ENCODE measurements at places on chromosomes 11 and 22.

DNA sequence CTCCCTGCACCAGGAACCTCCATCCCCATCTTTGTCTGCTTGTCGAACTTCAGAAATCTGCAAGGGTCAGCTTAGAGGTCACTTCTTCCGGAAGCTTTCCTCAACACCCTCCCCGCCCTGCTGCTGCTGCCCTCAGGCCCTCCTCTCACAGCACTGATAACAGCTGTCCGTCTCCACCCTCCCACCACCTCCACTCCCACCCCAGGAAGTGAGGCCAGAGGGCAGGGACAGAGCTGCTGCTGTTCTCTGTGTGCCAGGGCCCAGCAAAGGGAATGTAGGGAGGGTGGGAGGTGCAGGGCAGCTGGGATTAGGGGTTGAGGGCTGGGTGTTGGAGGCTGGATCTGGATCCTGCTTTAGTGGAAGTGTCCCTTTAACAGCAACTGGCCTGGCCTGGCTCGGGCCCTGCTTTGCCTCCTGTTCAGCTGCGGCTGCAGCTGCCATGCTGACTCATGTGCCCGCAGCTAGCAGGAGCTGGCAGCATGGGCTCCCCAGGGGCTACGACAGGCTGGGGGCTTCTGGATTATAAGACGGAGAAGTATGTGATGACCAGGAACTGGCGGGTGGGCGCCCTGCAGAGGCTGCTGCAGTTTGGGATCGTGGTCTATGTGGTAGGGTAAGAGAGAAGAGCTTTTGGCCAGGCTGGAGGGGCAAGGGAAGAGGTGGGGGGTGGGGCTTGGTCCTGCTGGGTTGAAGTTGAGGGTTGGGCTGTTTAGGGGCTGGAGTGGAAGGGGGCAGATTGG lies at the start of gene P2RX6:
Gene P2RX6 (plus strand): TSS at position 440 of the 740 bp plus-strand sequence. CDS start 10 bp downstream, at position 450.
- no peak for DNase-seq

DNA sequence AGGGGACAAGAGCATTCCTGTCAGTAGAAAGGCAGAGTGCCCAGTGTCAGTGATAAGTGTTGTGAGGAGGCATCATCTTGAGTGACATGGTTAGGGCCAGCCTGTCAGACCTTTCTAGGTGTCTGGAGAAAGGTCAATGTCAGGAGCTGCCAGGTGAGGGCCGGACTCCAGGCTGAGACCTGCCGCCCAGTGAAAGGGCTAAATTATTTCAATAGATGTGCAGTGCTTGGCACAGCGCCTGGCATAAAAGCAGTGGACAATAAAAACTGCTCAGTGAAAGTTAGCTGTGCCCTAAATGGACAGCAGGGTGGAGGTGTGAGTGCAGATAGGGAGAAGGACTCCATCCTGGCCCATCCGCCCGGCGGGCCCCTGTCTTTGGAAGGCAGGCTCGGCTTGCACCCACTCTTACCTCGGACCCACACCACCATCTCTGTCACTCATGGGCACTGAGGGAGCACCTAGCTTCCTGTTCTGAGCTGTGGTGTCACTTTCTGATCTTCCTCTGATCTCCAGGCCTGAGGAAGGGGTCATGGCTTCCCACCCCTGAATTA lies 23.5 kb upstream of the WNT11 start:
- no peak for DNase-seq

DNA sequence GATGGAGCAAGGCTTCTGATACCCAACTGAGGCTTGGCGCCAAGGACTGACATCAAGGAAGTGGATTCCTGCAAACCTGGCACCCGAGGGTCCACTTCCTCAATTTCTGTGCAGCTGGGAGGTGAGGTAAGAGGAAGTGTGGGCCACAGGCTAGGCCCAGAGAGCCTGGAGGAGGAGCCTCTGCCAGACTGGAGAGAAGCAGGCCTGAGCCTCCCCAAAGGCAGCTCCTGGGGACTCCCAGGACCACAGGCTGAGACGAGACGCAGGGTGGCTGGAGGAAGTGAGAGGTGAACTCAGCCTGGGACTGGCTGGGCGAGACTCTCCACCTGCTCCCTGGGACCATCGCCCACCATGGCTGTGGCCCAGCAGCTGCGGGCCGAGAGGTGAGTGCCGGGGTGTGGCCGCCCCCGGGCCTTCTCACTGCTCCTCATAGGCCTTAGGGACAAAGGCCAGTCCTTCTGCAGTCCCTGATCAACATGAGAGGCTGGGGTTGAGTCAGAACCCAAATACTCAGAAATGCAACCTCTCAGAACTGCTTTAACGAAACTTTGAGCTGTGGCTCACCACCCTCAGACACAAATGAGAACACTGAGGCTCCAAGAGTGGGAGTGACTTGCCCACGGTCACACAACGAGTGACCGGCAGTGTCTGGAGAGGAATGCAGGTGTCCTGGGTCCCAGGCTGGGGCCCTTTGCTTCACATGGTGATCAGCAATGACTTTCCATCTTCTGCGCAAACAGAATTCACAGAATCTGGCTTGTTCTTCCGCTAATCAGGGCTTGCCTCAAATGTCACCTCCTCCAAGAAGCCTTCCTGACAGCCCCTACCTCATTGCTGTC lies at the start of gene NCF4:
Gene NCF4 (plus strand): TSS at position 186 of the 839 bp plus-strand sequence. CDS start 166 bp downstream, at position 352.
- DNase-seq = no peak

GRCh38 chr11:38173676-38174075 lies 1575.6 kb upstream of the RAG2 start:
- no peak for DNase-seq

GRCh38 chr11:134139303-134139872 lies 70.5 kb downstream of the JAM3 start:
- DNase-seq = no peak

GRCh38 chr11:123560006-123560405 lies 94.4 kb downstream of the SCN3B start:
- no peak for DNase-seq

- DNase-seq = no peak
Observed at GRCh38 chr11:44980533-44981427, 30.1 kb upstream of the TP53I11 start.
